Activated T-cell treated with anti-CD3 and anti-CD28 coated beads for 48 hours (primary cell): ENCODE measurements at places on chromosomes 4 and X.

DNA sequence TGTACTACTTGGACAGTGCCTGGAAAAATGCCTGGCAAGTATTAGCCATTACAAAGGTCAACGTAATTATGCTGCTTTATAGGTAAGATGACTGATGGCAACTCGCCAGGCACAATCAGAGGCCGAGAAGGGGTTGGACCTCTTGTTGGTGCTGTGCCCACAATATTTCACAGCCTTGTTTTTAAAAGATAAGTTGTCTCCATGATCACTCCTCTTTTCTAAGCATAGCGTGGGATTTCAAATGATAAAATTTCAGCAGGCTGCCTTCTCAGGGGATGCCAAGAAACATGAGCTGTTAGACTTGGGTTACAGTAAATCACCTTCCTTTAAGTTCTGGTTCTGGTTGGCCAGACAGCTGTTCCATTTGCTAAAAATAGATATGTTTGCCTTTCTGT lies 26.9 kb downstream of the HOPX start:
- no peak for DNase-seq

GRCh38 chr4:118167306-118167705 lies 133.0 kb downstream of the NDST3 start:
- DNase-seq, result no peak

DNA sequence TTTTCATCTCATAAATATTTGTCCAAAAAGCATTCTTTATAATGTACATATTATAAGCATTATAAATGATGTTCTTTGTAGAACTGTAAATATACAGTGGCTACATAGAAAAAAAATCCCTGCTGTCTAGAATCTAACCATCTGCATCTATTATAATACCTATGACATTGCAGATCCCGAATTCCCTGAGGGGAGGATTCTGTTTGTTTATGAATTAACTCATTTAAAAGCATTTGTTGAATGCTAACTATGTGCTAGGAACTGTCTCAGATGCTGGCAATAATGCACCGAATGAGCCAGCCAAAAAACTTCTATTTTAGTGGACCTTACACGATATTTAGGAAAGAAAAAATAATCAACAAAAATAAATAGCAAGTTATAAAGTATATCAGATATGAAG lies 189.6 kb downstream of the PACRGL start:
- no peak for DNase-seq

- DNase-seq, result no peak
Observed at GRCh38 chrX:100829730-100830129, 9.5 kb downstream of the CSTF2 start.

- no peak for DNase-seq
Observed at GRCh38 chr4:170884969-170885570, 795.3 kb upstream of the AADAT start.

DNA sequence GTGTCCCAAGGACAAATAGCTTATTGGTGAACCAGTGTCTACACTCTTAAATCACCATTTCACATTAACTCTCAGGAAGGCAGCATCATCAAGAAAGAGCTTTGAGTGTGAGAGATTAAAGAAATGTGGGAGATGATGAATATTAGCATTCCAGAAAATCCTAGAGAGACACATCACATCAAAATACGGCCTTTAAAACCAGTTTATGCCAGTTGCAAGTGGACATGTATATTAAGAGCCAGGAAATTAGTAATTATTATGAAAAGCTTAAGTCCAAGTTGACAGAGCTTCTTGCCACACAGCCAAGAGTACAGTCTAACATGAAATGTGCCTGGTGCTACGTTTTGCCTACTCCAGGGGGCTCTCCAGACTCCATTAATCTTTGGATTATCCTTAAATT lies 503.0 kb upstream of the BOD1L1 start:
- DNase-seq, result no peak

- DNase-seq, result no peak
Observed at GRCh38 chrX:121050781-121051180, 3.4 kb downstream of the GLUD2 start.

DNA sequence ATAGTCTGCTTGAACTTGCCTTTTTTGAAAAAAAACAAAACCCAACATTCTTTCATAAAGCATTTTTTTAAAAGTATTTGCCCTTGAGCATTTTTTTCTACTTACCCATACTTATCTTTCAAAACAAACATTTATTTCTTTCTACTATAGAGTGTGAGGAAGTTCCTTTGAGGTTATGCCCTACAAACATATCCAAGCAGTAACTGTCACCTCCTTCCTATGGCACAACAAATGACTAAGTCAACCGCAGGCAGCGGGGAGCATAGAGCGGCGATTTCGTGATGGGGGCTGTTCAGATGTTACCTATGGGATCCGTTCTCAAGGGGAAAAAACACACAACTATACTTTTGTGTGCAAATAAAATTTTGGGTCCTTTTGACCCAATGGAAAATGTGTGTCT lies 19.4 kb downstream of the SPRY1 start:
- DNase-seq, result peak; percentile 23

DNA sequence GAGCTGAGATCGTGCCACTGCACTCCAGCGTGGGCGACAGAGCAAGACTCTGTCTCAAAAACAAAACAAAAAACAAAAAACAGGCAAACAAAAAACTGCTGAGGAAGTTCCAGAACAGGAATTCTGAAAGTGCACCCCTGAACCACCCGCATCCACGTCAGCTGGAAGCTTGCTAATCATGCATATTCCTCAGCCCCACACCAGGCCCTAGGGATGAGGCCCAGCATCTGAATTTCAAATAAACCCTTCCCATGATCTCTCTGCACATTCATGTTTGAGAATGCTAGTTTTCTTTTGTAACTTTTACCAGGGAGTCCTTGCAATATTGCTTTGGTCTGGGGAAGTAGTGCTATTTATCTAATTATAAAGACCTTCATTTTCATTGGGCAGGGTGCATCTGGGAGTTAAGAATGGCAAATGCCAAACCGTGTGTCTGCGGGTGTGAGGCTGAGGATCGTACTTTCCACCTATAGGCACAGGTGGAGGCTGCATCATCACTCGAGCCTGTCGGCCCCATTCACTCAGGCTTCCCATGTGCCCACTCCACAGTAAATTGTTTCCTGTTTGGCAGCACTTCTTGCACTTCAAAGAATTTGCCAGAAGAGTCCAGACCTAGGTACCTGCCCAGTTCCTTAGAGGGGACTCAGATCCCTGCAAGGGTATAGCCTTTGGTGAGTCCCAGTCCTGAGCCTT lies 23.6 kb downstream of the CCKAR start:
- no peak for DNase-seq

- DNase-seq, result no peak
Observed at GRCh38 chr4:41640906-41641305, 102.9 kb downstream of the LIMCH1 start.

DNA sequence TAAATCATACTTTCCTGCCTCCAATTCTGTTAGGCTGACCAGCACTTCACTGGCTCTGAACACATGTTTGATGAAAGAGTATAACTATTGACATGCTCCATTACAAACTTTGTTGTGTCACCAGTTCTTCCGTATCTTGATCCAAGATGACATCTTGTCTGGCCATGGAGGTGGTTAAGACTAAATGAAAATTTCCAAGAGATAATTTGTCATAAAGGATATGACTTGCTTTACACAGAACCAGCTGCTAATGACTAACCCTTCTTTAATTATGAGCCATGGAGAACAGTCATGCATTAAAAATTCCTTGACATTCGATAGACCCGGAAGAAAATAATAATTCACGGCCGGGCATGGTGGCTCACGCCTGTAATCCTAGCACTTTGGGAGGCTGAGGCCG lies 17.7 kb upstream of the N4BP2 start:
- no peak for DNase-seq

- DNase-seq, result no peak
Observed at GRCh38 chr4:48375651-48376304, 34.4 kb downstream of the SLAIN2 start.

- DNase-seq, result no peak
Observed at GRCh38 chr4:153560908-153561307, 94.7 kb downstream of the TMEM131L start.

- no peak for DNase-seq
Observed at GRCh38 chrX:140510306-140510676, 5.4 kb upstream of the SOX3 start.

DNA sequence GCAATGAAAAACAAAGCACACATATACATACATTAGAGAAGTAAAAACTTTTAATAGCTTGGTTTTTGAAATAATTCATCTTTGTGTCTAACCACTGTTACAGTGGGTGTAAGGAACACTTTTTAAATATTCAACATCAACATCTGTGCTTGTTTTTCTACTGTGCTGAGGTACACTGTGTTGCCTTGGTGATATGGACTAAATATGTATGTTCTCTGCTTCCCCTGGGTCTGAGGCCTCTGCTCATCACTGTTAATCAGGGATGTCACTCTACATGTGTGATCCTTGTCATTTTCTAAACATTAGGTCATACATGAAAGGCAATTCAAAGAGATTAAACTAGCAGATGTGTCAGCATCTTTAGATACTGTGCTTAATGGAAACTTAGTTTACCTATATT lies 10.9 kb downstream of the MCTS1 start:
- no peak for DNase-seq

DNA sequence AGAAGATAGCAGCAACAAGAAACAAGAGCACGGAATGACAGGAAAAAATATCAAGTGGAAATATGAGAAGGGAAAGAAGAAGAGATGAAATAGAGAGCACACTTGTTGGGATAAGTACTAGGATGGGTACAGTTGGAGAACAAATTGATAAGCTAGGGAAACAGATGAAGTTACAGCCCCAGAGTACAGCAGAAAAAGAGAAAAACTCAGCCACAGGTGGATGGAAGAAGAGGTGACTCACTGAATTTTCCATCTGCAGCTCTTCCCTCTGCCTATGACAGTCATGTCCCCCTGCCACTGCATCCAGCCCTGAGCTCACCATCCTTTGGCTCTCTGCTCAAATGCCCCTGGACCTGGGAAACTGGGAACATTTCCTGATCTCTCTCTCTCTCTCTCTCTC lies 209.0 kb downstream of the BCOR start:
- no peak for DNase-seq

GRCh38 chr4:92634882-92635281 lies 331.1 kb downstream of the GRID2 start:
- no peak for DNase-seq

GRCh38 chr4:13527192-13527980 lies 16.9 kb downstream of the NKX3-2 start:
- no peak for DNase-seq

DNA sequence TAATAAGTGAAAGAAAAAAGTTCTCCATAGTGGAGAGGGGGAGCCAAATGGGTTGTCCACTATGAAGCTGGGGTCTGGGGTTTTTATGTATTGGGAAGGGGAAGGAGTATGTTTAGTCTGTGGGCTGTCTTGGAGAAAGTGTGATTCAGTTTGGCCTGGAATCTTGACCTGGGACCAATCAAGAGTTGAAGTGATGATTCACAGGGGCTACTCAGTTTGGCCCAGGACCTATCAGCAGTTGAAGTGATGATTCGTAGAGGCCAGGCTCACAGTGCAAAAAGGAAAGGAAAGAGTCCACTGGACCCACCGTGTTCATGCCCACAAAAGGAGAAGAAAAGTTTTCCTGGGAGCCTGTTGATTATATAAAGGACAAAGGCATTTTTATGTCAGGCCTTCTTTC lies 47.3 kb upstream of the RAB9B start:
- DNase-seq, result no peak

DNA sequence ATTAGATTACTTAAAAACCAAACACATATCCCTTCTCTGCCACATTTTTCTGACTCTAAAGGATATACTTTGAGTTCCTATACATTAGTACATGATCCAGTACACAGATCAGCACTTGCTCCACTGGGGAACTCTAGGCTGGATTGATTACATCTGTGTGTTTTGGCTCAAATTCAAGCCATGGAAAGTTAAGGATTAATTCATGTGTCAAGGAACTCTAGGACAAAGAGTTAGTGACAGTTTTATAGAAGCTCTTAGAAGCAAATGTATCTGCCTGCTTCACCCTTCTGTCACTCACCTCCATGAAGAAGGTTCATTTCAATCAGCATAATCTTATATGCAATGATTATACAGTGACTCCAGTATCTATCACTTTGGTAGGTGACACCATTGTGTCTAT lies 43.2 kb downstream of the SCFD2 start:
- DNase-seq, result no peak

GRCh38 chrX:131264665-131265064 lies 24.4 kb downstream of the IGSF1 start:
- no peak for DNase-seq

DNA sequence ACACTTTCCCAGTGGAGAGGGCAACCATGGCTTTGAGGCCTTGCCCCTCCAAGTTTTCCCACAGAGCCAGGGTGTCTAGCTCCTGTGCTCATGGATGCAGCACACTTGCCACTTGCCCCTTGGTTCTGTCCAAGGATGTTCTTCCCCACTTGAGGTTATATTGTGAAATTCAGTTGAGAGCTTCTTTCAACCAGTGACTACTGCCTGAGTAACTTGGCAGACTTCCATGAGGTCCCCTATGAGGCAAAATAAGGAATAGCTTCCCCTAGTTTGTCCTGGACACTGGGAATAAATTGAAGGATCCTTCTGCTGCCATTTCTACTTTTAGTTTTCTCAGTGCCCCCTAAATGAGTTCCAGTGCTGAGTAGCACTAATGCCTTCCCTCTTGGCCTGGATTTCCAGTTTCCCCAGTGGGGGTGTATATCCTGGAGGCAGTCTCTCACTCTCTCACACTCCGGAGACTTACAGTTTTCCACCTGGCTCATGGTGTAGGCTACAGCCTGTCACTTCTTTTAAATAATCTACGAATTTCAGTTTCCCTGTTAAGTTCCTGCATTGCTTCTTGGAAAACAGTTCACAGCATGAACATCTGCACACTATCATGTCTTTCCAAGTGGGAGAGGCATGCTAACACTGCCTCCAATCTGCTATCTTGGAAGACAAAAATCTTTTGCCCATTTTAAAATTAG lies 36.4 kb upstream of the ADH4 start:
- DNase-seq, result no peak

- DNase-seq, result no peak
Observed at GRCh38 chr4:174135530-174135929, 147.9 kb downstream of the FBXO8 start.

- no peak for DNase-seq
Observed at GRCh38 chr4:183158062-183158461, 59.0 kb downstream of the WWC2 start.

DNA sequence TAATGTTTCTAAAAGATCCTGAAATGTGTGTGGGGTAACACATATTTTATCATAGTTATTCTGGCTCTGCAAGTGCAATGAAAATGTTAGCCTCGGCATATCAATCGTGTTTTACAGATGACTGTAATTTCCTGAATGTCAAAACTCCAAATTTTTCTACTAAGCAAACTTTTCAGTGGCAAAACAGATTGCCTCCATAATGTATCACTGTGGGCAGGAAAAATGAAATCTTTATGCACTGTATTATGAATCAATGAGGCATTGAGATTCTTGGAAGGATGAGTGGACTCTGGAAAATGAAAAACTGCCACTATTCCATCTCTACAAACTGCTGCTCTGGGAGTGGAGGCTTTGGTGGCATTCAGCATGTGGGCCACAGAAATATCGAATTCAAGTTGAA lies 160.1 kb upstream of the MBNL3 start:
- DNase-seq, result no peak

DNA sequence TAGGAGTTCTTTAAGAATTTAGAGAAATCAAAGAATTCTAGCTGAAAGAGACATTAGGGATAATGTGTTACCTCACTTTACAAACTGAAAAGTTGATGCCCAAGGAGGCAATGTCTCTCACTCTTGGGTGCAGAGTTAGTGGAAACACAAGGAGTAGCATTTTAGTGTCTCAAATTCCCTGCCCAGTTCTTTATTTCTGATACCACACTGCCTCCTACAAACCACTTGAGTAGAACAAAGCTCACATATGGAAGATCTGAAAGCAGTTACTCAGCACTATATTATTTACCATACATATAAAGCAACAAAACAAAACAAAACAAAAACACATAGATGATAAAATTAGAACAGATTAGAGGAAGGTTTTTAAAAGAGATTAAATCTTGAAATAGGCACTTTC lies 124.2 kb downstream of the REELD1 start:
- DNase-seq, result no peak
